ENCODE measurements at places on chromosomes 16 and 17.

- DNase-seq, result no peak
These were observed 33.2 kb downstream of the ADGRG5 start for GRCh38 chr16:57575468-57576277.

- DNase-seq, result no peak
These were observed 24.9 kb downstream of the CDC42EP4 start for GRCh38 chr17:73286863-73287296.

DNA sequence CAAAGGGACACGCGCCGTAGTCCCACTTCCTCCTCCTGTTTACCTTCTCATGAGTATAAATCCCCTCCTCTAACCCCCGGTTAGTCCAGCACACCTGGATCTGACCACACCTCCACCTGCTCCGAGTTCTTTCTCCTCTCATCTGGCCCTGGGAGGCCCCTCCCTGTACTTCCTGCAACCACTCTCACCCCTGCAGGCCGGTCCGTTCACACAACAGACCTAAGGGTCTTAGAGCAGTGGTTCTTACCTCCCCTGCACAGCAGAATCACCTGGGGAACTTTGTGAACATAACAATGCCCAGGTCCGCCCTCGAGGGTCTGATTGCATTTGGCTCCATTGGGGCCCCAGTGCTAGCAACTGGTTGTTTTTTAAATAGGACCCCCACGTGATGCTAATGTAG, 24.8 kb downstream of the TMEM114 start:
- no peak for DNase-seq

DNA sequence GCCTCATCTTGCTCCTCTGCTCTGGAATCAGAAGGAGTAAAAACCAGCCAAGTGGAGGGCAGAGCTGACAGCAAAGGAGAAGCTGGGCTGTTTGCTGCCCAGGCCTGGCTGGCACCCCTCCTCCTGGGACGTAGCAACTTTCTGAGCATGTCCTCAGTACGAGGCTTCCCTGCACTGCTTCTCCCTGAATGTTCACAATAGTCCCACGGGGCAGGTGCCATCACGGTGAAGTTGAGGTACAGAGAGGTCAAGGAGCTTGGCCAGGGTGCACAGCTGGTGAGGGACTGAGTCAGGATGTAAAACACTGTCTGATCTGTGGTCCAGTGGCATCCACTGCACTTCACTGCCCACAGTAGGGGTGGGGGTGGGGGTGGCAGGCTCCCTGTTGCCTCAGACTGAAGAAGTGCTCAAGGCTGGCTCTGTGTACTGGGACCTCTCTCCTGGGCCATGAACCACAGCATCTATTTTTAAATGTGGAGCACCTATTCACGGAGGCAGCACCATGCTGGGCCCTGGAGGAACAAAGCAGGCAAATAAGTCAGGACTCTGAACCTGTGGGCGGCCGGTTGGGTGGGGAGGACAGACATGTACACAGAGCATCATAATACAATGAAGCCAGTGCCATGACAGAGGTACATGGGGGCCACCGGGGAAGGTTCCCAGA, 369.5 kb downstream of the SEC14L1 start:
- DNase-seq, result no peak

DNA sequence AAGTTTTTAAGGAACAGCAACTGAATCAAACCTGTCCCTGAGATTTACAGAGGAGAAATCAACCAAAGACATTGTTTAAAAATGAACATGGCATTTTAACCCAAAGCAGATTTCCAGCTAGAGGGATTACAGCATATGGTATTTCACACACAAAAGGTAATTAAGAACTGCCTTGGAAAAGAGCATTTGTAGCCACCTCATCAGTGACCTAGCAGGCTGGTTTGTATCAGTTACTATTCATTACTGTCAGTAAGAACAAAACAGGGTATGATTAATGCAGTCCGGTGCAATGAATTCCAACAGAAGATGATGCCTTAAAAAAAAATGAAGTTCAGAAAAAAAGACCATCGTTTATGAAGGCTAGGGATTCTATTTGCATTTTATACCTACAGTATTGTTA, 219.9 kb downstream of the CHD9NB start:
- no peak for DNase-seq

DNA sequence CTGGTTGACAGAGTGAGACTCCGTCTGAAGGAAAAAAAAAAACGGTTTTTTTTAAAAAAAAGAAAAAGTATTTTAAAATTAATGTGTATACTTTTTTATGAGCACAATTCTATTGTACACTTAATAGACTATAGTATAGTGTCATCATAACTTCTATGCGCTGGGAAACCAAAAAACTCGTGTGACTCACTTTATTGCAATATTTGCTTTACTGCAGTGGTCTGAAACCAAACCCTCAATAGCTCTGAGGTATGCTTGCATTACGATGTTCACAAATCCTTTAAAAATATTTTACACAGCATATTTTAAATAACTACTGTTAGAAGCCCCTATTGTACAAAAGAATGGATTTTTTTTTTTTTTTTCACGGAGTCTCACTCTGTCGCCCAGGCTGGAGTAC, 12.4 kb upstream of the MAP2K6 start:
- no peak for DNase-seq

GRCh38 chr17:55822028-55822427, 71.2 kb downstream of the PCTP start:
- no peak for DNase-seq

GRCh38 chr17:50603340-50603739, 31.3 kb upstream of the ABCC3 start:
- DNase-seq, result peak; percentile 34

DNA sequence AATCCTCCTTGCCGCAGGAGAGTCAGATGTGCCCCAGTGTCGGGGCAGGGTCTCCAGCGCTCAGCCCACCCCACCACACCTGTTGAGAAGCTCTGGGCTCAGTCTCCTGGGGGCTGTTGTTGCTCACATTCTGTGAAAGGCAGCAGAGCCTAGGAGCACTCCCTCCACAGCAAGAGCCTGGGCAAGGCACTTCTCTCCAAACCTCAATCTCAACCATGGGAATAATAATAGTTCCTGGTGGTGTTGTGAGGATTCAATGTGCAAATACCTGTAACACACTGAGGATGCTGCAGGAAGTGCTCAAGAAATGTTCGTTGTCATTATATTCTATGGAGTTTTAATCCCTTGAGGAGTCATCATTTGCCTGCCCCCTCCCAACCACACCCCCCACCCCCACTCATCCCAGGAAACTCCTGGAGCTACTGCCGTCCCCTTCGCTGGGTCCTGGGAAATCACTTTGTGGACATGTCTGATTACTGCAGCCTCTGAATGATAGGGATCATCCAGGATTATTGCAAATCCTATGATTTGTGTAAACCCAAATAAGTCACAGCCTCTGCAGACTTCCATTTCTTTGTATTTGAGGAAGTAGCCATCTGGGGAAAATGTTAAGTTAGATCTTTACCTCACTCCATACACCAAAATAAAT, 61.5 kb downstream of the CCT6B start:
- no peak for DNase-seq

DNA sequence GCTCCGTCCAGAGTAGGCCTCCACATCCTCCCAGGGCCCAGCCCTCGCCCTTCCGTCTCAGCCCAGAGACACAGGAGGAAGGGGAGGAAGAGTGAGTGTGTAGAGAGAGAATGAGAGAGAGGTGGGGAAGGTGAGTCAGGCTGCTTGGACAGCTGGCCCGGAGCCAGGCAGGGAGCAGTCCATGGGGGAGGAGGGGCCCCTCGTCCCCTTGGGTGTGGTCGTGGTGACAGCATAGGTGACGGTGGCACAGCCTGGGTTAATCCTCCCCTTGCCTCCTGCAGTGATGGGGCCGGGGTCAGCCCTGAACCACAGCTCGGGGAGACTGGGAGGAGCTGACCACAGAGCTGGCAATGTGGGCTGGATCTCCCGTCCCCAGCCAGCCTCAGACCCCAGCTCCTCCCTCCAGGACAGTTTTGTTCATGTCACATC, 36.5 kb downstream of the FA2H start:
- no peak for DNase-seq

DNA sequence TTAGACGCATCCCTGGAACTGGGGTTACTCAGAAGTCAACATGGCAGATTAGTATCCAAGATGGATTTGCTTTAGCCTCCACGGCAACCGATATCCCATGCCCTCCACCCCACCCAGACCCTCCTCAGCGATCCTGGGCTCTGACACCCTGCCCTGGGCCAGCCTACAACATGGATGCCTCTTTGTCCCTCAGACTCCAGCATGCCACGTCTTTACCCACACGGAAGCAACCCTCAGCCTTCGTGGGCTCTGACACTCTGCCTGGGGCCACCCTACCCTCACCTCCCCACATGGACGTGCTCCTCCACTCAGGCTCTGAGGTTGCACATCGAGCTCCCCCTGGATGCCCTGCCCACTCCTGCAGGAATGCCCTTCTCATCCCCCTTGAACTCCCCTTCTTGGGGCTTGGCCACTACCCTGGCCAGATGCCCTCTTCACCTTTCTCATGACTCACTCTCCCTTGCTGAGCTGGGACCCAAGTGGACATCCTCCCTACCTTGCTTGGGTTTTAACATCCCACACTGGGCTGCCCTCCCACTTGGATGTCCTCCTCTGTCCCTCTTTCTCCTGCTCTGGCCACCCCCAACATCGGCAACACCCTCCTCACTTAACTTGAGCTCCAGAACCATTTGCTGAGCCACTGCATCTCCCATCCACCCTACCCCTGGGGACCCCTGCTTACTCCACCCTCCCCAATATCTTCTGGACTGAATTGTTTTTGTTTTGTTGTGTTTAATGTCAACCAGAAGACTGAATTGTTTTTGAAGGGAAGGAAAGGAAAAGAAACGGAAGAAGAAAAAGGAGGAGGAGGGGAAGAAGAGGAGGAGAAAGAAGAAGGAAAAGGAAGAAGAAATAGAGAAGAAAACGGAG, 18.3 kb upstream of the TMEM92 start:
- no peak for DNase-seq

DNA sequence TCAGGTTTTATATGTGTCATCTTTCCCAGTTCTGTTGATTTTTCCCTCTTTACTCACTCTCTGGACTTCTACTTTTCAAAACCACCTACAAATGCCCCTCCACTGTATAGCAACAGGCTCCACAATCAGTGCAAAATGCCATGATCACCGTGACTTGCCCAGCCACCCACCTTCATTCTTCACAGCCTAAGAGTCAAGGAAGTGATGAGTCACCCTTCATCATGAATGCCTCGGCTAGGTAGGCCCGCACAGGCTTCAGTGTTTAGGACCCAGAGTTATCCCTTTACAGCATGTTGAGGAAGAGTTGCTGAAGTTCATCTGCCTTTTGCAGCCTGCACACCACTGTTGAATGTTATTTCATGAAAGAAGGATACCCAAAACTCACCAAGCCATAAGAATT, 158.6 kb downstream of the PMP22 start:
- DNase-seq, result no peak

DNA sequence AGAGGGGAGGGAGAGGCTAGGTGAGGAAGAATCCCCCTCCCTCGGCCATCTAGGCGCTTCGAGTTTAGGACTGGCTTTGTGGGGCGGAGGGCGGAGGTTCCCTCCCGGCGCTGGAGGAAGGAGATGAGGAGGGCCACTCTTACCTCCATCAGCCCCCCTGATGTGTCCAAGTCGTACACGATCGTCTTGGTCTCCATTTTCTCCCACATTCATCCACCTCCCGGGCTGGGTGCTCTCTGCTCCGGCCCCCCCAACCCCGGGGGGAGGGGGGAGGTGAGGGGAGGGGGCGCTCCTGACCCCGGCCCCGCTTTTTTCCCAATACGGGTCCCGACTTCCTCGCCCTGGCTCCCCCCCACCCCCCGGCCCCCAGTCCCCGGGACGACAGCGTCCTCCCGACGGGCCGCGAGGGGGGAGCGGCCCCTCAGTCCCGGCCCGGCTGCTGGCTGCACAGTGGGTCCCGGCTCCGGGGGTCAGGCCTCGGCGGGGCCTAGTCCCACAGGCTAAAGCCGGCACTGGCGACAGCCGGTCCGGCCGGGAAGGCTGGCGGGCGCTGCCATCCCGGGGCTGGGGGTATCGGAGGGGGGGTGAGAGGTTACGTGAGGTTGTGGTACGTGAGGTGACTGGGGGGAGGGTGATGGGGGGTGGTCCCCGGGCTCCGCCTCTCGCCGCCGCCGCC, 428 bp downstream of the PHF12 start:
- no peak for DNase-seq

DNA sequence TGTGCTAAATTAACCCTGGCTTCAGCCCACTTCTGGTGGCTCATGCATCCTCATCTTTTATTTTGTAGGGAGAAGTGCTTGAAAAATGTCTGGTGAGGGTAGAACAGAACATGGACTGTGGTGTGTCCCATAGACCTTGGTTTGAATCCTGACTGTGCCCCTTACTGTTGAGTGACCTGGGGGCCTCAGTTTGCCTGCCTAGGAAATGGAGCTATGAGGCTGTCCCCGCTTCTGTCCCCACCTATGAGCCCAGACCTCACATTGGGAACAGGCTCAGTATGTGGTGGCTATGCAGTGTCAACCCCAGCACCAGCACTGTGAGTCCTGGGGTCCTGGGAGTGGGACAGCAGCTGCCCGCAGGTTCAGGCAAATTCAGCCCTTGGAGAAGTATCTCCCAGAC, 186.3 kb upstream of the GSE1 start:
- DNase-seq, result no peak

- no peak for DNase-seq
These were observed 4.5 kb downstream of the CTNS start for GRCh38 chr17:3641014-3641413.

DNA sequence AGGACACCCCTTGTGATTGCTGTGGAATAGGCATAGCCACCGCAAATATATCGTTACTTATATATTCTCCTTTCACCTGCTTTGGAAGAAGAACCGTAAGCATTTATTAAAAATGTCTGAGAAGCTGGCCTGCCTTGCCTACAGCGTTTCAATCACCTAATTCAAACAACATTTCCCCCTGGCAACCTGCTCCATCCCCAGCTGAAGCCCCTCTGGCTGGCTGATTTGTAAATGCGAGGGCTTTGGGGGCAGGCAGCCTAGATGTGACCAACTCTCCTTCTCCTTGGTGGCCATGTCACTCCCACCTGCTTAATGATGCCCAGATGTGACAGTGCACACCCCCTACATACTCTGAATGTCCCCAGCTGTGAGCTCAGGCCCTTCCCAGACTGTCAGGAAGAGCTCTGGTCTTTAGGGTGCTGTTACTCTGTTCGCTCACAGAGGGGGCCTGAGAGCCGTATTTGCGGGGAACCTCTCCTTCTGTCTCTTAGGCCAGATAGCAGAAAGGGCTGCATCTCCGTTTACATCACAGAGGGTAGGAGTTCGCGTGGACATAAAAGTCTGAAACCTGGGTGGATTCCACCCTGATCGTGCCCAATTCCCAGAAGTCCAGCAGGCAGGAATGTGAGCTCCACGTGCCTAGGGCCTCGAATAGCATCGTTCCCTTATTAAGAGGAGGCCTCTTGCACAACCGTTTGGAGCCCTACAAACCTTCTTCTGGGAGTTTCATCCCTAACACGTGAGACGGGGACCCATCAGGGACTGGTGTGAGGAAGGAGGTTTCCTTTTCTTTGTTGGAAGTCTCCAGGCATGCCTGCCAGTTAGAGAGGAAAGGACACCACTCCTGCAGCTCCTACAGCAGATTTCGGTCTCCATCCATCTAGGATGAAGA, 2.4 kb upstream of the SDK2 start:
- no peak for DNase-seq

GRCh38 chr17:81332914-81333528, 37.9 kb upstream of the SLC38A10 start:
- no peak for DNase-seq
